ENCODE measurements at places on chromosomes 2 and 18.

DNA sequence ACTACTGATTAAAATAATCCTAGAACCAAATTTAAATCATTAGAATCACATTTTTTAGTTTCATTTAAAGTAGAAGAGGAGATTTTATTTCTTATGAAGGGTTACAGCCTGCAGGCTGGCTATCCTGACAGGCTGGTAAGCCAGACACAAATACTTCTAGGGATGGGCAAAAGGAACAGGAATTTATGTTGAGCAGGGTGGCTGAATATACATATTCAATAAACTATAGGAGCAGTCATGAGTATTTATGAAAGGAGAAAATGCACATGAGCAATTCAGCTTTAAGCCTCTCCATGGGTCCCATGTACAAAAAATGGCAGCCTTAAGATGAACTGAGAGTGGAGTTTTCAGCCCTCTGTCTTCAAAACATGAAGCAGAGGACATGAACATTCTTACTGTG is 182.4 kb downstream of the CTNNA2 start:
- DNase-seq: no peak

GRCh38 chr2:218970894-218971293 is 11.4 kb downstream of the CDK5R2 start:
- no peak for DNase-seq

GRCh38 chr2:235567842-235568241 is 74.0 kb downstream of the AGAP1 start:
- DNase-seq: no peak

- DNase-seq: no peak
Measured at GRCh38 chr18:47809420-47809819, 121.0 kb downstream of the SMAD2 start.

Data from stimulated activated CD8-positive, alpha-beta memory T cell treated with anti-CD3 and anti-CD28 coated beads, Interleukin-12 subunit alpha, Interleukin-12 subunit beta, amount 100 ng/mL, for 1 hour (primary cell).